MCF 10A (cell line): ENCODE measurements at places on chromosomes 13 and 19. TPM values are rescaled to one million over a fixed set of nuclear protein-coding genes. Genes with fewer than 3 reads are reported as not detected.

Gene CD70
- total RNA-seq: 13.4 and 14.7 TPM in 2 replicates

Gene CKAP2
- total RNA-seq: 37.9 and 50.7 TPM in 2 replicates

Gene SERTM1
- not detected in 2 replicates for total RNA-seq

Gene ZFP28
- total RNA-seq: not detected in 2 replicates

Gene ZNF726
- 0.79 and 1.0 TPM in 2 replicates for total RNA-seq

Gene ZNF285
- 3.1 and 4.0 TPM in 2 replicates for total RNA-seq

Gene BST2
- total RNA-seq: 19.6 and 24.8 TPM in 2 replicates

Gene SLC6A16
- 0.39 TPM in 1 of 2 replicates, not detected in the other for total RNA-seq

Gene PVR
- total RNA-seq: 140 and 141 TPM in 2 replicates

Gene LILRB1
- total RNA-seq: not detected in 2 replicates

Gene ZNF541
- total RNA-seq: not detected in 2 replicates

Gene CHAMP1
- 27.0 and 33.4 TPM in 2 replicates for total RNA-seq

Gene STX10
- 35.2 and 37.9 TPM in 2 replicates for total RNA-seq

Gene LILRB2
- total RNA-seq: not detected in 2 replicates

Gene OR1M1
- not detected in 2 replicates for total RNA-seq

Gene ZNF254
- total RNA-seq: 5.3 and 5.6 TPM in 2 replicates

Gene KIR2DL4
- total RNA-seq: not detected in 2 replicates

Gene CCDC169
- 5.7 and 5.9 TPM in 2 replicates for total RNA-seq

Gene PEX11G
- total RNA-seq: 5.5 and 6.4 TPM in 2 replicates

Gene ZNF578
- total RNA-seq: not detected in 2 replicates

Gene SIGLEC5
- not detected in 2 replicates for total RNA-seq

Gene PRKCG
- not detected in 2 replicates for total RNA-seq

Gene TMEM150B
- total RNA-seq: not detected in 2 replicates

Gene ADGRE2
- 6.9 and 8.0 TPM in 2 replicates for total RNA-seq

Gene CPB2
- total RNA-seq: not detected in 2 replicates

Gene PRDX2
- 224 and 295 TPM in 2 replicates for total RNA-seq

Gene GPR183
- not detected in 2 replicates for total RNA-seq

Gene MBD3L2
- not detected in 2 replicates for total RNA-seq

Gene CRB3
- 13.6 and 15.6 TPM in 2 replicates for total RNA-seq

Gene TMEM145
- total RNA-seq: not detected in 2 replicates

Gene TMEM272
- not detected in 2 replicates for total RNA-seq

Gene SLC7A10
- not detected in 2 replicates for total RNA-seq

Gene POGLUT2
- total RNA-seq: 8.3 and 9.0 TPM in 2 replicates

Gene LILRA2
- total RNA-seq: not detected in 2 replicates

Gene ATXN8OS
- total RNA-seq: not detected in 2 replicates

Gene TMEM38A
- 2.1 and 4.5 TPM in 2 replicates for total RNA-seq

Gene APBA3
- total RNA-seq: 22.9 and 27.6 TPM in 2 replicates

Gene ZNF284
- total RNA-seq: 2.5 and 3.8 TPM in 2 replicates

Gene PRRG2
- total RNA-seq: 3.9 and 4.7 TPM in 2 replicates

Gene PDX1
- 0.17 and 0.35 TPM in 2 replicates for total RNA-seq
